ENCODE measurements at places on chromosomes 2 and 18.

- no peak for DNase-seq
Observed at GRCh38 chr2:219695145-219695709, 67.8 kb downstream of the SLC4A3 start.

- no peak for DNase-seq
Observed at GRCh38 chr18:43046322-43046721, 69.2 kb downstream of the RIT2 start.

- DNase-seq, result no peak
Observed at GRCh38 chr18:47253101-47253654, 1.7 kb upstream of the SKOR2 start.

DNA sequence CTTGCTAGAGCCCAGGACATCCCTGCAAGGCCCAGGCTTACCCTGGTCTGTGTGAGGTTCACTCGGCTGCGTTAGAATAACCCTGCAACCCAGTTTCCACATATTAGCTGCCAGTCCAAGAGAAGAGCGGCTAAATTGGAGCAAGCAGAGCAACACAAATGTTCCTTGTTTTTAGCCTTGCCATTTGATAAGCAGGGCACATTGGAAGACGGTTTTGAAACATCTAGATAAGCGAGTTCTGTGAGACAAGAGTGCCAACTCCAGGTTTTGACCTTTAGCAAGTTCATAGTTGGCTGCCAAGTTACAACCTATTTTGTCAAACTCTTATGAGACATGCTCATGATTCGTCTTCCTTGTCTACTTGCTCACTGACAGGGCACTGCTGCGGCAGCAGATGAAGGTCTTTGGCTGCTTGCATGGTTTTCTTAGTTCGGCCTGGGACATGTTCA is 23.5 kb downstream of the DPP4 start:
- no peak for DNase-seq

GRCh38 chr2:55009277-55010060 is 40.8 kb downstream of the RTN4 start:
- DNase-seq, result no peak

Measured in hematopoietic multipotent progenitor cell treated with erythropoietin and hydrocortisone succinate and interleukin-3 and kit ligand, for 15 days (in vitro differentiated cells).